Body of pancreas (tissue), 4 donors: ENCODE measurements at places on chromosomes 12 and 14. TPM values are rescaled to one million over a fixed set of nuclear protein-coding genes. Genes with fewer than 3 reads are reported as not detected.

The MFAP5 gene
- total RNA-seq, result 17.9 TPM

The FSCB gene
- total RNA-seq, result under 0.01 TPM

The ALX1 gene
- not detected for total RNA-seq

The CRY1 gene
- total RNA-seq, result 15.6 TPM

The CKAP4 gene
- total RNA-seq, result 30.6 TPM

The GDF11 gene
- 0.78 TPM for total RNA-seq

The INSM2 gene
- total RNA-seq, result not detected

The SYCP3 gene
- 0.26 TPM for total RNA-seq

The PAPLN gene
- total RNA-seq, result 9.6 TPM

The CLBA1 gene
- 21.1 TPM for total RNA-seq

The CCDC177 gene
- not detected for total RNA-seq

The POTEM gene
- not detected for total RNA-seq

The NTN4 gene
- 62.0 TPM for total RNA-seq

The KRT1 gene
- total RNA-seq, result not detected

The CEP83 gene
- 41.8 TPM for total RNA-seq

The CAPS2 gene
- total RNA-seq, result 16.9 TPM

The CLEC4C gene
- not detected for total RNA-seq

The PLA2G1B gene
- total RNA-seq, result 6,971 TPM
